ENCODE measurements at places on chromosomes 11 and 22.

GRCh38 chr22:47187176-47187957, 424.9 kb downstream of the TBC1D22A start:
- no peak for DNase-seq

- no peak for DNase-seq
These were observed 9.8 kb upstream of the ALX4 start for GRCh38 chr11:44319552-44320288.

DNA sequence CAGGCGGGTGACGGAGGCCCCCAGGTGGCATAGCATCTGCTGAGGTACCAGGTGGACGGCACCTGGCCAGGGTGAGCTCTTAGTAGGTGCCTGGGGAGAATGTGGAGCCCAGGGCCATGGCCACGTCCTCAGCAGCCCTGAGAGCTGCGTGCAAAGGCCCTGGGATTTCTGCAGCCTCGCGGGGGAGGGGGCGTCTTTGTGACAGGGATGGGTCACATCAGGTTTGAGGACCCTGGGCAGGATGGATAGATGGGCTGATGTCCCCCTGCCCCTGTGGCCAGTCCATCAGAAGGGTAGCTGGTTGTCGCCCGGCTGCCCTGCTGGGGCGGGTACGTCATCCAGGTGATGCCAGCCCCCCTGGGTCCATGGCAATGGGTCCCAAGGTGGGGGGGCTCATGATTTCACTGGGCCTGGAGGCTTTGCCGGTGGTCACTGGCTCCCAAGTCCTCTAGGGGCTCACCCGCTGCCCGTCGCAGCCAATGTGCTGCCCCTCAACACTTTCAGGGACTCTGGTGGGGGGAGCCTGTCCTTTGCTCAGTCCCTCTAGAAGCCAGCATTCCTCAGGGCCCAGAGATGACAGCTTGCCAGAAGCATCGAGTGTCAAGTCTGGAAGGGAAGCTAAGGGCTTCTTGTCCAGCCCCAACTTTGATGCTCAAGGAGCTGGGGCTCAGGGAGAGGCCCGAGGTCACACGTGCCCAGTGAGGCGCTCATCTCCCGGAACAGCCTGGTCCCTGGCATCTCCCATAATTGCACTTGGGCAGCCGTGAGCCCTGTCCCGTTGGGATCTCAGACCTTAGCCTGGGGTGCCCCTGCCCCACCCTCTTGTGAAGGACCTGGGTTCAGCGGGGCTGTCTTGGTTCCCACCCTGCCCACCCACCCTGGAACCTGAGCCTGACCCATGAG, 777 bp downstream of the TBX10 start:
- no peak for DNase-seq

GRCh38 chr22:21761086-21761485, 25.5 kb upstream of the YPEL1 start:
- no peak for DNase-seq

DNA sequence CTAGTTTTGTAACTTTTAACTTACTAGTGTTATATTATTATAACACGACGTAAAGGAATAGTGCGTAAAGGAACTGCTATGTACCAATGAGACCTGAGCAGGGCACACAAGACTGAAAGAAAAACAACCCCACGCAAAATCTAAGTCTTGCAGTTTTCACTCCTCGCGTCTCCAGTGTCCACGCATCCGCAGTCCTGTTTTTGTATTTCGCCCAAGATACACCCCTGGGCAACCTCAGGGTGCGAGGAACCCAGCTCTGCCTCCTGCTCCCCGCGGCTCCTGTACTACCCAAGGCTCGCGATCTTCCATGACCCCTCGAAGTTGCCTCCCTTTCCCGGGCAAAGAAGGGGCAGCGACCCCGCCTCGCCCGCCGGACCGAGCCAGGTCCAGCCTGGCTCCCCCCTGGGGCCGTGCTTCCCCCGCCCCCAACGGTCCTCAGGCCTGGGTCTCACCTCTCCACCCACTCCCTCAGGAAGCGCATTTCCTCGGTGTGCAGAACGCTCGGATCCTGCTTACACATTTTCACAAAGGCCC, 393 bp downstream of the ST13 start:
- DNase-seq = no peak

DNA sequence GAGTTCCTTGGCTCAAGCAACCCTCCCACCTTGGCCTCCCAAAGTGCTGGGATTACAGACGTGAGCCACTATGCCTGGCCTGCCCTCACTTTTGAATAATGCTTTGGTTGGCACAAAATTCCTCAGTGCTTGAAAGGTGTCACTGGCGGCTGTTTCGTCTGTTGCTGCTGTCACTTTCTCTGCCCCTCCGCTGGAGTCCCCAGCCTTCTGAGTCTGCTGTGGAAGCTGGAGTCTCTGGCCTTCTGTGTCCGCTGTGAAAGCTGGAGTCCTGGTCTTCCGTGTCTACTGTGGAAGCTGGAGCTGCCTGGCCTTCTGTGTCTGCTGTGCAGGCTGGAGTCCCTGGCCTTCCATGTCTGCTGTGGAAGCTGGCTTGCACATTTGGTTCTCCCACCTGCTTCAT, 4.9 kb upstream of the KRTAP5-1 start:
- DNase-seq = no peak

DNA sequence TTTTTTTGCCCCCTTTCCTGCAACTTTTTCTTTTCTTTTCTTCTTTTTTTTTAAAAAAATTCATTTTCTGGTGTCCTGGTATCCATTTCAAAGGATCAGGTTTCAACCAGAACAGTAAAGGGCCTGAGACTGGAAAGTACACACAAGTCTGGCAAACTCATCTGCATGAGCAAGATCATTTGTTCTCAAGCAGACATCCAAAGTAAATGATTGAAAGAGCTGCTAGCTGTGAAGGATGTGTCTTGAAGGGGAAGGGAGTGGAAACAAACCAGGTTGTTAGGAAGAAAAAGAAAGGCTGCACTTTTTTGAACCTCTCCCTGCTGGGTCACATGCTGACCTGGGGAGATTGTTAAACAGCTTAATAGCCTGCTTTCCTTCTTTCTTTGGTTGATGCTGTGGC, 5.3 kb downstream of the YAP1 start:
- no peak for DNase-seq

DNA sequence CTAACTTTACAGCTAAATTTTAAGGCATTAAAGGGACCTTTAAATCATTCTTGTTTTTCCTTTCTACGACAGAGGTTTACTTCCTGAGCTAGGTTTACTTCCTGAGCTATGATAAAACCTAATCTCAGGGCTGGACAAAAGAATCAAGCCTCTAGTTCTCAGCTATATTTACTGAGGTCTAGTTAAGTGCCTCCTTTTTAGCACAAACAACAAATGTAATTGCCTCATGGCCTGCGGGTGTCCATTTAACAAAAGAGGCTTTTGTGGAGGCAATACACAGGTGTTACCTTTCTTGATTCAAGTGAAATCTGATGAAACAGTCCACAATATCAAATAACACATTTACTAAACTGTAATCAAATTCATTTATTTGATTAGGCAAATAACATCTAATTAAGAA, 67.3 kb downstream of the IMMP1L start:
- DNase-seq = no peak
